NCI-H1105 (cell line): ENCODE measurements at places on chromosomes 1 and 21.

DNA sequence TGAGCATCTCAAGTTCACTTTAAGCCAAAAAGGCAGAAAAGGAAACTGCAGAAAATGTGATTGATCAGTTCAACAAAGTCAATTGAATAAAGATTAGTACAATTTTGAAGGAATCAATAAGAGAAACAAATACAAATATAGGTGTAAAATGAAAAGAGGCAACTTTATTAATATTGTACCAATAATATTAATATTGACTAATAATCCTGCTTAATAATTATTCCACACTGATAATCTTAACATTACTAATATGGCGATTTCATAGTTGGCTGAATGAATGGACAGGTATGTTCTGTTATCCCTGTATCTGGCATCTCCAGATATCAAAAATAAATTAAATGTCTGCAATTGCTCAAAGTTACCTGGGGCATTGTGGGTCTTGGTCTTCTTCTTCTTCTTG, 61.8 kb downstream of the PRKAB2 start:
- DNase-seq: no peak

GRCh38 chr1:39255222-39255621, 50.7 kb downstream of the MACF1 start:
- no peak for DNase-seq

- no peak for DNase-seq
Observed at GRCh38 chr1:234602334-234603220, 7.4 kb downstream of the IRF2BP2 start.

DNA sequence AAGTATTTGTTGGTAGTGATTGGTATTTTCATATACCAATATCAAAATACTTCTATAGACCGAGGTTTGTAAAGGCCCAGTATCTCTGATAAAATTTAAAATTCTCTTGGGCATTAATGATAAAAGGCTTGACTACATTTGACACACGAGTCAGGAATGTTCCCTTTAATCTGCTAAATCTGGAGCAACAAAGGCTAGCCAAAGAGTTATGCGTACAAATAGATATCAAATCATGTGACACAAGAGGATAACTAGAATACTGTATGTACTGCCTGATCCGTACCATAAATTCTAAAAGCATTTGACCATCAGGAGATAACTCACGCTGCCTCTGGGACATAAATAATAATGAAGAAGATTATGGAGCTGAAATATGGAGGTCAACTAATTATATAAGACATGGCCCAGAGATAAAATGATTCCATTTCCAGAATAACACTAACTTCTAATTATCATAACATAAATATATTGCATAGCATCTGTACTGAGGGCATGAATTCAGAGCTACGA, 64.2 kb upstream of the SH3GLB1 start:
- DNase-seq: no peak

- no peak for DNase-seq
Observed at GRCh38 chr1:244271691-244272308, 179.9 kb downstream of the ADSS2 start.

- peak; percentile 53 for DNase-seq
Observed at GRCh38 chr1:81802707-81803430, 2.1 kb downstream of the ADGRL2 start.

DNA sequence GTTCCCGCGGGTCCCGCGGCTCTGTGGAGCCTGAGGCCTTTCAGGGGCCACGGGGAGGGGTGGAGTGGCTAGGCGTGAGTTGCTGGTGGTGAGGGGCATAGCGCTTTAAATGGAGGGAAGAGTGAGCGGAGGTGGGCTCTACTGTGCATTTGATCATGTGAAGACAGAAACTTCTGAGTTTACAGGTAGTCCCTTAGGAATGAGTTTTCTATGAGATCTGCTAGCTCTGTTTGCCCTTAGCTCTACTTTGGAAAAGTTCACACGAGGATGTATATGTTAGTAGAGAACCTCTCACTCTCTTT, 593 bp downstream of the ST6GALNAC3 start:
- DNase-seq: no peak

DNA sequence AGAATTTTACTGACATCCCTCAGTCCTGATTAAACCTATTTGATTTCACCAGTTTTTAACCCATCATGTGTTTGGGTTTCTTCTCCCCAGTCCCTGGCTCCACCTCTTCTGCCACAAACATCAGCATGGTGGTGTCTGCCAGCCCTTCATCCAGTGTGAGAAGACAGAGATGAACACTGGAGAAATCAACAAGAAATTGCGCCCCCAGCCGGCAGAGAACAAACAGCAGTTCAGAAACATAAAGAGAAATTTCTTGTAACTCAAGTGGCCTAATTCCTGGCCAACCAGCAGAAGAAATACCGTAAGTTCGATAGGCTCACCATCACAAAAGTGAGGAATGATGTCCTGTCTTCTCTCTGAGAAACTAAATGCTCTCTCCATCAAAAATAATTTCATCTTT, 18.3 kb downstream of the S100A11 start:
- DNase-seq: no peak

- peak; percentile 21 for DNase-seq
Observed at GRCh38 chr1:16175610-16176553, 20.0 kb upstream of the EPHA2 start.

GRCh38 chr1:2501041-2501819, 25.1 kb downstream of the PLCH2 start:
- DNase-seq: no peak

GRCh38 chr1:186473047-186473446, 12.1 kb upstream of the PDC start:
- DNase-seq: no peak
